CD4-positive, alpha-beta T cell treated with Interleukin-17A for 4 hours (primary cell): ENCODE measurements at places on chromosomes 5 and 9.

- no peak for DNase-seq
These were observed 15.8 kb downstream of the BTF3 start for GRCh38 chr5:73513996-73514395.

DNA sequence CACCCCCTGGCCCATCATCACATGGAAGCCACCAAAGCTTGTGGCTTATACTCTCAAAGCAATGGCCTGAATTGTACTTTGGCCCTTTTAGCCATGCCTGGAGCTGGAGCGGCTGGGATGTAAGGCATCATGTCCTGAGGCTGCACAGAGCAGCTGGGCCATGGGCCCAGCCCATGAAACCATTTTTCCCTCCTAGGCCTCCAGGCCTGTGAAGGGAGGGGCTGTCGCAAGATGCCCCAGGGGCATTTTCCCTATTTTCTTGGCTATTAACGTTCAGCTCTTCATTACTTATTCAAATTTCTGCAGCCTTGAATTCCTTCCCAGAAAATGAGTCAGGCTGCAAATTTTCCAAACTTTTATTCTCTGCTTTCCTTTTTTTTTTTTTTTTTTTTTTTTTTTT lies 27.7 kb downstream of the FST start:
- no peak for DNase-seq

GRCh38 chr5:142840575-142840974 lies 70.4 kb downstream of the ARHGAP26 start:
- DNase-seq = no peak

DNA sequence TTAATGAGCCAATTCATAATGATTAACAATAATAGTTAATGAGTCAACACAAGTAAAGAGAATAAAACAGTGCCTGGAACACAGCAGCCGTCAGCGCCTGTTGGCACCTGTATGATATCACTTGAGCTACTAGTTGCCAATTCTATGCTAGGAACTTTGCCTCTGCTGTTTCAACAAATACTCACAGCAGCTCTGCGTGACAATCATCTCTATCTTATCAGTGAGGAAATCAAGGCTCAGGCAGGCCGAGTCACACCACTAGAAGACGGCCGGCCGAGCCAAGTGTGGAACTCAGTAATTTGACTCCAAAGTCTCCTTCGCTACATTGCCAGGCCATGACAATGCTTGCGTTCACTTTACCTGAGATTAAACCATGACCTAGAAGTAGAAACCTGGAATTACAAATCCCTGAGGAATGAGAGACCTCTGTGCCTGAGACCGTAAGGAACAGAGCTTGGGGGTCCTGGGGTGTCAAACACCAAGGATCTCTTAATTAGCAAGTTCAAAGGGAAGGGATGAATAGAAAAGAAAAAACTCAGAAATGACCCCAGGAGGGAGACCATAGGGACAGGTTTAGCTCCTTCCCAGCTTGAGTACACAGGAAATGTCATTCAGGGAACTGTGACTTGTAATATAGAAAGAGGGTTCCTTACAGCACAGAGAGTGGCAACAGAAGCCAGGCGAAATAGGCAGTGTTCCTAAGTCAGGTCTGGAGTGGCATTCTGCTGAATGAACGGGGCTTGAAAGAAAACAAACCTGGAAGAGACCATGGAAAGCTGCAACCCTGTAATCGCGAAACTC lies 109.1 kb downstream of the SUSD1 start:
- DNase-seq = no peak

DNA sequence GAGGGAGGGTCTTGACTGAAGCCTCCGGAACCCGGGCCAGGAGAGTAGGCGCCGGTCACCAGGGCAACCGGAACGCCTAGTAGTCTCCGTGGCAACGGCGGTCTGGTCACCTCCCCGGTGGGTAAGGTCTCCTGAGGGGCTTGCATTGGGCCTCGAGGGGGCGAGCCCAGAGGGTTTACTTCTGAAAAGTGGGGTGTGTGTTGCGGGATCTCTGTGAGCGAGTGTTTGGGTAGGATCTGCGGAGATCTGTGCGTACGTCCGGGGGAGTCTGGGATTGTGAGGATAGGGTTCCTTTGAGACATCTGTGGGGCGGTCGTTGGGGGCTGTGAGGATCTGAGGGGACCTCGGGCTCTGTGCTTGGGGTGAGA lies at the start of gene FAM221B:
TSS of gene FAM221B (minus strand) at position 17 of the 368 bp plus-strand sequence. CDS start 2,571 bp downstream, outside the sequence.
- DNase-seq = peak; percentile 39
